ENCODE measurements at places on chromosomes 4 and X.

DNA sequence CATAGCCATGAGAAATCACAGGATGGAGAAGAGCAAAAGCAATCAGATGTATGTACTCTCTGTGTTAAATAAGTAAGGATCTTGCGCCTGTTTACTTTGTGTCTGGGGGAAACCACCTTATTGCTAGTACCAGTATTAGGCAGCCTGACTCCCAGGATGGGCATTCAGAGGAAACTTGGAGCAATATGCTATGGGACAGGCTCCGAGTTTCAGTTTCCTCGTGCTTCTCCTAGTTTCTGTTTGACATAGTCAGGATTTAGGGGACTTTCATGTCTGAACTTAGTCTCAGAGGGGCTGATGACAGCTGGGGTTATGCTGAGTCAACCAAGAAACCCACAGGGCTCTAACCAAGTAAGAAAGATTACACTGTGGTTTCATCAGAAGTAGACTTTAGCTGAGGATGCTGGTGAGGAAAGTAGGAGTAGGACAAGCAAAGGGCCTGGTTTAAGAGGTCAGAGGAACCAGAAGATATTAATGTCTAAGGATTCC is 13.5 kb downstream of the NSUN7 start:
- DNase-seq = no peak

DNA sequence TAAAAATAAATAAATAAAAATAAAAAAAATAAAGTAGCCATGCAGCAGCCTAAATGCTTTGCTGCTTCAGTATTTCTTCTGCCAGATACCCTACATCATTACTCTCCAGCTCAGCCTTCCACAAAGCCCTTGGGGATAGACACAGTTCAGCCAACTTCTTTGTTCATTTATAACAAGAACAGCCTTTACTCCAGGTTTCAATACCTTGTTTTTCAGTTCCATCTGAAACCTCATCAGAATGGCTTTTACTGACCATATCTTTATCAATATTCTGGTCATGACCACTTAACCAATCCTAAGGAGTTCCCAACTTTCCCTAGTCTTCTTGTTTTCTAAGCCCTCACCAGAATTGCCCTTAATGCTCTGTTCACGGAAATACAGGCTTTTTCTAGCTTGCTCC is 128.3 kb upstream of the MED14 start:
- DNase-seq = no peak

GRCh38 chr4:70601422-70602039 is 9.5 kb downstream of the AMBN start:
- peak; percentile 84 for DNase-seq

- peak; percentile 7 for DNase-seq
Observed at GRCh38 chrX:49163555-49164419, 1.2 kb downstream of the MAGIX start.

DNA sequence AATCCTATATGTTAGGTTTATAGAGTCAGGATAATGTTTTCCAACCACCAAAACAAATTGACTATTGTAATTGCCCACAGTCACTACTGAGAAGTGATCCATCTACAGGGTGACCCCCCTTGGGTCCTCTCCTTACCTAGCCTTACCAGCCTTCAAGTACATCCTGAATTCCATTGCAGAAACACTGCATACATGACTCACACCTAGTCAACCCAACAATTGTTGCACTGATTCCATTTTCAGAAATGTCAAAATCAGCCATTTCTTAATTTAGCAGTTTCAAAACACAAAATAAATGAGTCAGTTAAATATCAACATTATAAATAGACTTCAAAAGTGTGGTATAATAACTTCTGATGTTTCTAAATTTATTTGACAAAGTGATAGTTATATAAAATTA is 106.3 kb upstream of the TNIP3 start:
- no peak for DNase-seq

DNA sequence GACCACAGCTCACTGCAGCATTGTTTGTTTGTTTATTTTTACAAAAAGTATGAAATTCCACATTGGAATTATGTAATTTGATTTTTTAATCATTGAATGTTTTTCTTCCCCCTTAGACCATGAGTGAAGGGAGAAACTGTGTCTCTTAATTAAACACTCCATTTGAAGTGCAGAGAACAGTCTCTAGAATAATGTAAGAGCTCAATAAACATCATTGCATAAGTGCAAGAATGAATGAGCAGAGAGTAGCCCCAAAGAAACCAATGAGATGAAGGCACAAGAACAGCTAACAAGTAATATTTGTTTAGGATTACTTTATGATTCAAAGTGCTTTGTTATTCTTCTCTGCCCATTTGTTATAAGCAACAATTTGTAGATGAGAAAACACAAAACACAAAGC is 921.3 kb upstream of the LCORL start:
- DNase-seq = no peak

- DNase-seq = no peak
Observed at GRCh38 chr4:160347197-160347596, 1244.3 kb downstream of the RAPGEF2 start.

- DNase-seq = no peak
Observed at GRCh38 chr4:174554231-174554728, 32.0 kb upstream of the HPGD start.

- DNase-seq = no peak
Observed at GRCh38 chrX:17033225-17033624, 86.8 kb downstream of the REPS2 start.

DNA sequence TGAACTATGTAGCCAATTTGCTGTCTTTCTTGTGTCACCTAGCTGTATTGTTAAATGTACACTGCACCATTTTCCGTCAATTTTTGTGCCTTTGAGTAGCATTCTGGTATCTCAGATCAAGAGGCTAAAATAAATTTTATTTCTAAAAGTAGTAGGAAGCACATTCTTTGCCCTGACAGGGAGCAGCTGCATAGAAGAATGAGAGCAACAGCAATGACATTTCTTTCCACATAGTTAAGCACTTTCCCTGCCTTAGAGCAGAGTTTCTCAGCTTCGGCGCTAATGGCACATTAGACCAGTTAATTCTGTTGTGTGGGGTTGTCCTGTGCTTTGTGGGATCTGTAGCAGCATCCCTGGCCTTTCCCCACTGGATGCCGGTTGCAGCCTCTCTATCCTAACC is 173.9 kb downstream of the CHIC2 start:
- no peak for DNase-seq

DNA sequence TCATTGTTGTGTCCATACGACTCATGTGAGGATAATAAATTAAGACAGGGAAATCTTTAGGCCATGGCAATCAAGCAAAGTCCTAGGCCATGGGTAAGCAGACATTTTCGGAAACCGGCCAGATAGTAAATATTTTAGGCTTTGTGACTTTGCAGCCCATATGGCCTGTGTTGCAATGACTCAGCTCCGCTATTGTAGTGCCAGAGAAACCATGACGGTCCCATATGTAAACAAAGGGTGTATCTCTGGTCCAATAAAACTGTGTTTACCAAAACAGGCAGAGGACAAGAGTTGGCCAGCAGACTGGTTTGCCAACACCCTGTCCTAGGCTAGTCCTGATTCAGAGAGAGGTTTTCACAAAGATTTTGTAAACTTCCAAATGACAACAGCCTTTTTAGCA is 5.0 kb downstream of the FAM114A1 start:
- no peak for DNase-seq

Data from NCI-H187 treated with DMSO at 0.1 percent for 48 hours (cell line).